ENCODE measurements at places on chromosomes 7 and 10.

GRCh38 chr7:132560105-132560504 lies 16.2 kb downstream of the PLXNA4 start:
- no peak for DNase-seq

GRCh38 chr10:114516356-114516755 lies 112.1 kb upstream of the AFAP1L2 start:
- DNase-seq = no peak

DNA sequence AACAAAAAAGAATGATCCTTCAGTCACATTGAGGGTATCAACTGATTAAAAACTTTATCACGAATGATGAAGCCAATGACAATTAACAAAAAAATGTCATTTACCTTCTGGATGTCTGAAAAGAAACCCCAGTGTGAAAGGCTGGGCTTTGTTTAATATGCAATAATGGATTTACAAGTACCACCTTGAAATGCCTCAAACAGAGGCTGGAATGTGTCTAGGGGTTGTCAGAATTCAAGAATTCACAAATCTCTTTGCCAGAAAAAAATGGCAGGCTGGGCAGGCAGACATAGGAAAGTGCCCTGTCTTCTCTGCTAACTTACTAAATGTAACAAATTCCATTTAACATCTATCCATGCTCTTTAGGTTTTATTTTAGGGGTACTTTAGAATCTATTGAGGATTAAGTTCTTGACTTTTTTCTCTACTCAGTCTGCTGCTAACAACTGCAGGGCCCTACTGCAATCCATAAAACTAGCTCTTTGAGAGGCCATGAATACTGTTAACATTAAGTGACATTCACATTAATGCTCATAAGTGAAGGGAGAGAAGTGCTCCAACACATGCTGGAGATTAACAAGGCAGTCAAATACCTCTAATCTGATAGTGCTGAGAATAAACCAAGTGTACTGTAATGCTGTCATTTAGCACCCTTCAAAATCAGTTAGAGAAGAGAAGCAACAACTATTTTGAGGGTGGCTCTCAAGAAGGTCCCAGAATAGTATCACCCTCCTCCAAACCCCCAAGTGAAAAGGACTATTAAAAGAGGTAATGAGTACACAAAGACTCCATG lies 43.1 kb upstream of the KCNIP2 start:
- no peak for DNase-seq

- DNase-seq = no peak
These were observed 103.1 kb upstream of the RPA3 start for GRCh38 chr7:7821517-7821916.

DNA sequence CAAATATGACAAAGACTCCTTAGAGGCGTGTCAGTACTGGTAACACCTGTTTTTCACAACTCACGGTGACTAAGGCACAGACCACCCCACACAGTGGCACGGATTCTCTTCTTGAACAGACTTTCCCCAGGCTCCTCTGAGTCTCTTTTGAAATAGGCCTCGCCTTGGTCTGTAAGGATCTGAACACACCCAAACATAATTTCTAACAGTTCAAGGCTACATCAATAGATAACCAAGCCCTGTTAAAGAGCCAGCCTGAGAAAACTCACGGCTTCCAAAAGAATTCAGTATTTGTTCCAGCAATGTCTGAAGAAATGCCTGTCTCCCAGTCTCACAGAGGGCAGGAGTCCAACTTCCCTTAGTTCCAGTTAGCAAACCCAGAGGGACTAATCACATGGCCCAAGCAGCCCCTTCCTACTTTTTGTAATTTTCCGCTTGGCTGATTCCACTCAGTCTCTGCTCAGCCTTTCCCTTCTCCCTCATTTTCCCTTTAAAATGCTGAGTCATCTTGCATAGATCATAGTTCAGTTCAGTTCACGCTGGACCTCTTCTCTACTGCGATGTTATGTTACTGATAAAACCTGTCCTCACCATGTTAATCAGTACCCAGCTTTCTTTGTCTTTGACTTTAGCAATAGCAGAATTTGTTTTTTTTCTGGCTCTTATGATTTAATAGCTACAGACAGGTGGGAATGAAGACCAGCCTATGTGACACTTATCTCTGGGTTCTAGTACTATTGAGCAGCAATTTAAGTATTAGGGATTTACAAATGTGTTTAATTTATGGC lies 22.6 kb upstream of the AKR1C3 start:
- DNase-seq = no peak

- no peak for DNase-seq
These were observed 8.1 kb downstream of the ZNF32 start for GRCh38 chr10:43640603-43641002.

GRCh38 chr10:94363251-94363565 lies 469 bp upstream of the NOC3L start:
- no peak for DNase-seq

- DNase-seq = peak; percentile 15
These were observed 160.2 kb downstream of the JAZF1 start for GRCh38 chr7:28020302-28020940.

- no peak for DNase-seq
These were observed 15.2 kb downstream of the SRI start for GRCh38 chr7:88204525-88205110.

DNA sequence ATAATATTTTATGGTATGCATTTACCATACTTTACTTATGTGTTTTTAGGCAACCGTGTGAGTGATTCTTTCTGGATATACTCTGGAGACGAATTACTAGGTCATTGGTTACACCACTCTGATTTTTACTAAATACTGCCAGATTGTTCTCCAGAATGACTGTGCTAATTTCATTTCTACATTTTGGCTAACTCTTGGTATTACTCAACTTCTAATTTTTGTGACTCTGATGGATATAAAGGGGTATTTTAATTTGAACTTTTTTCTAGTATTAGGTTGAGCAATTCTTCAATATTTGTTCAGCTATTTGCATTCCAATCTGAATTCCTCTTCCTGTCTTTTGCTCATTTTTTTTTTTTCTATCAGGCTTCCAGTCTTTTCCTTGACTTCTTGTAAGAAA lies 223.6 kb downstream of the MDFIC start:
- no peak for DNase-seq

All from T-cell (primary cell).